ENCODE measurements at places on chromosomes 5 and 9. TPM values are rescaled to one million over a fixed set of nuclear protein-coding genes. Genes with fewer than 3 reads are reported as not detected.

FOXD4L4 gene
- total RNA-seq: not detected

ADGRD2 gene
- total RNA-seq: not detected

LCN9 gene
- not detected for total RNA-seq

TRIM7 gene
- total RNA-seq: 28.0 TPM

HEMGN gene
- not detected for total RNA-seq

IL3 gene
- total RNA-seq: not detected

RASEF gene
- 0.16 TPM for total RNA-seq

KCNV2 gene
- total RNA-seq: not detected

DNA sequence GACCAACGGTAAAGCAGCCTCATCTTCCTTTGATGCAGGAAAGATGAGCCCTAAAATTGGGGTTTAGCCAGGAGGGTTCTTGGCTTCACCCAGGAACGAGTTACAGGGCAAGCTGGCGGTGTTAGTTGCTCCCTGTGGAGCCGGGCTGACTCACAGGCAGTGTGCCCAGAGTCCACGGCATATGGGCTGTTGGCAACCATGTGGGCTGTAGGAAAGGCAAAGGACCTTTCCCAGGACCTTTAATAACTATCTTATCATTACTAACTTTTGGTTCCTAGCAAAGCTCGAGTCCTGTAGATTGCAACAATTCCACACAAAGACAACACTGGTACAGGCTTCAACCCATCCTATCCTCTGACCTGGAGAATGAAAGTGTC lies 29.8 kb upstream of the CLPTM1L start:
- no peak overlapping the region for H3K4me3 ChIP-seq
- H3K27me3 ChIP-seq: peaks cover 49% of the 10 kb centered on the region
- no peaks in the 10 kb centered on the region for H3K36me3 ChIP-seq
- no peak overlapping the region for H3K27ac ChIP-seq

DNA sequence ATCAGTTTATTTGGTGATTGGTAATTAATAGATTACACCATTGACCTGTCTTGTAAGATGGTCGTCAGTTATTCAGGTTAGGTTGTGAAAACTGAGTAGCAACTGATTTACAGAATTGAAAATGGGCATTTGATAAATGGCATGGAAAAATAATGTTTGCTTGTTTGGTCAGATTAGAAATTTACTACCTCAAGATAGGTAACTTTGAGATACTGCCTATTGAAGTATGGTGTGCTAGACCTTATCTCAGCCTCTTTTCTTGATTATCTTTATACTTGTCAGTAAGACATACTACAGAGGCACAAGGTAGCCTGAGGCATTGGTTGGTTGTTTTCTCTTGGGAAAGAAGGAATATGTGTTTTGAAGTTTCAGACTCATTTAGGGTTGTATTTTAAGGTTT lies 174.5 kb downstream of the XRCC4 start:
- no peaks in the 10 kb centered on the region for H3K27me3 ChIP-seq
- no peak overlapping the region for H3K27ac ChIP-seq
- no peaks in the 10 kb centered on the region for H3K4me1 ChIP-seq
- H3K4me3 ChIP-seq: no peak overlapping the region
- no peak for DNase-seq

- H3K4me3 ChIP-seq: no peak overlapping the region
- no peaks in the 10 kb centered on the region for H3K27me3 ChIP-seq
- H3K27ac ChIP-seq: no peak overlapping the region
- no peaks in the 10 kb centered on the region for H3K4me1 ChIP-seq
These were observed 106.8 kb downstream of the MAPKAP1 start for GRCh38 chr9:125600194-125600593.

DNA sequence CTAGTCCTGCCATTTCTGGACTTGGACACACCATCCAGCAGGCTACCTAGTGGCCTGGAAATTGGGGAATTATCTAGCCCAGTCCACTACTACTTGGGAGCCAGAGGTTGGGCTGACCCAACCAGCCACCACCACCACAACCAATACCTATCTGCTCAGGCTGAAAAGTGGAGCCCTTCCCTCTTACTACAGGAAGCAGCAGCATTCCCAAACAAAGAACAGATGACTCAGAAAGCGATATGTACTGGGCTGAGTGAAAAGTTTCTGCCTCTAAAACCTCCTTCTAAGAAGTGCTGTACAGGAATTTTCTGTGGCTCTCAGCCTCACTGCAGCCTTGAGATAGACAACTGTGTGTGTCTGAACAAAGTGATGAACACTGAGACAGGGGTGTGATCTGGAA lies 279.4 kb downstream of the CDH10 start:
- H3K36me3 ChIP-seq: no peaks in the 10 kb centered on the region
- DNase-seq: no peak
- no peak overlapping the region for H3K4me3 ChIP-seq
- no peak overlapping the region for H3K27ac ChIP-seq

DNA sequence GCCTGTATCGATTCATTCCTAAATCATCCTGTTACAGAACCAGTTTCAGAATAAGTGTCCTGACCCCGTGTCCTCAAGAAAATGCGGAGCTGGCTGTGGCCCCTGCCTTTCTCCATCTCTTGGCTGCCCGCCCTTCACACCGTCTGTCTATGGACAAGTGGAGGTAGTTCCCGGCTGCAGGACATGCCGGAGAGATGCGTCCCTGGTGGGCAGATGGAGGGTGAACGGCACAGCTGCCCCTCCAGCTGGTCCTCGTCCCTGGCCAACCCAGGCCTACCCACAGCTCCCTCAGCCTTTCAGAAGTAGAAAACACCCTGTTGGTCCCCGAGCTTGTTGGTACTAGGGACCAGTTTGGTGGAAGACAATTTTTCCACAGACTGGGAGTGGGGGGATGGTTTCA lies 14.8 kb upstream of the EXOC3 start:
- DNase-seq: peak; percentile 44
- H3K36me3 ChIP-seq: peaks cover 52% of the 10 kb centered on the region
- H3K4me1 ChIP-seq: peaks cover 14% of the 10 kb centered on the region
- H3K27ac ChIP-seq: no peak overlapping the region

DNA sequence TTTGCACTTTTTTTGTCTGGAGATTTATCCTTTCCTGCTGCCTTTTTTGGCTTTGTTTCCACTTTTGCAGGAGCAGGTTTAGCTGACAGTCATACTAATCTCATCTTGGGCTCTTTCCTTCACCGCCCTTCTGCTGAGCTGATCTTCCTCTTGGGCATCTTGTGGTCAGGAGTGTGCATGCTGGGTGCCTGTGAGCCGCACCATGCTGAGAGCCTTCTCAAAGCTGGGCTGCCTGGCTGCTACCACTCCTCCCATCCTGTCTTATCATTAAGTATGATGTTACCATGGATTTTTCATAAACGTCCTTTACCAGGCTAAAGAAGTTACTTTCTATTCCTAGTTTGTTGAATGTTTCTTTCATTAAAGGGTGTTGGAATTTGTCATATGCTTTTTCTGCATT lies 49.5 kb upstream of the MCCC2 start:
- H3K36me3 ChIP-seq: peaks cover 70% of the 10 kb centered on the region
- H3K4me3 ChIP-seq: no peak overlapping the region
- H3K27me3 ChIP-seq: no peaks in the 10 kb centered on the region
- no peaks in the 10 kb centered on the region for H3K4me1 ChIP-seq

DNA sequence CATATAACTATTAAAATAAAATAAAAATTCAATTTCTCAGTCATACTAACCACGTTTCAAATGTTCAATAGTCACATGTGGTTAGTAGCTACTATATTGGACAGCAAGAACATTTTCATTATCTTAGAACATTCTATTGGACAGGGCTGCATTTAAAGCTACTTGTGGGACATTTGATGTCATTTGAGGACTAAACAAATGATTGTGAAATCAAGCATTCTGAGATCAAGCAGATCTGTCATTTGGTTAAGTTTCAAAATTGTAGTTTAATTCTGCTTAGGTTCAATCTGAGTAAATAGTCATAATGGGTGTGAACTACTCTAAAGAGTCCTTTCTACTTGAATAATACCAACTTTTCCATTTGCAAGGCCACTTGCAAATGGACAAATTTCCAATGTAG lies 226.9 kb upstream of the C9orf72 start:
- no peak for DNase-seq
- H3K4me1 ChIP-seq: no peaks in the 10 kb centered on the region
- no peak overlapping the region for H3K4me3 ChIP-seq
- H3K36me3 ChIP-seq: no peaks in the 10 kb centered on the region

DNA sequence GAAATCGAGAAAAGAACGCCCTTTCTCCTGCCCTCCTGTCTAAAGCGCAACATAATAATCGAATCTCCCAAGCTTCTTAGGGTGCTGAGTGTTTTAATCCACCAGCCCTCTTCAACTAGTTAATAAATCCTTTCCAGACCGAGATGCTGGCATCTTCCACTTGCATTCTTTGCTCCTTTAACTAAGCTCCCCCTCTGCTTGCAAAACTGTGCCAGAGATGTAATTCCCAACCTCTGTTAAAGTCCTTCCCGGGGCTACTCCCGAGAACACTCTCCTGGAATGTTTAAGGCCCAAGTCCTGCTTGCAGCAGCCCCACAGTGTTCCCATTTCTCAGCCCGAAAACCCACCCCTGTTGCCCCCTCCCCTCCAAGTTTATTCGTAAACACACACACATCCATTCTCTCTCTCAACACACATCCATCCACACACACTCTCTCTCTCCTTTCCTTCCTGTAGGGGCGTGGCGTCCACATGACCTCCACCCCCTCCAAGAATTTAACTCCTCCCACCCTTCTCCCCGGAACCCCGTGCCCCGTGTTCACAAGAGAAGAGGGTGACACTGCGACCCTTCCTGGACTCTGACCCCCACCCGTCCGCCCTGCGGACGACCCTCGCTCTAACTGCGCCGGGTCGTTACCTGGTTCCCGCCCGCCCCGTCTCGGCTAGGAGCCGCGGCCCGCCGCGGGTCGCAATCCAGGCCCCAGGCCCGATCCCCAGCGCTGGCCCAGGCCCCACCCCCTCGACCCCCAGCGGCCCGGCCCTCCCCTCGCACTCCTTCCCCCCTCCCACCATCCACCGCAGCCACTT lies 7.0 kb upstream of the MGAT1 start:
- peaks cover 8% of the 10 kb centered on the region for H3K36me3 ChIP-seq
- no peaks in the 10 kb centered on the region for H3K27me3 ChIP-seq
- peaks cover 19% of the 10 kb centered on the region for H3K4me1 ChIP-seq
- peak overlapping the region; percentile 92 for H3K27ac ChIP-seq

DNA sequence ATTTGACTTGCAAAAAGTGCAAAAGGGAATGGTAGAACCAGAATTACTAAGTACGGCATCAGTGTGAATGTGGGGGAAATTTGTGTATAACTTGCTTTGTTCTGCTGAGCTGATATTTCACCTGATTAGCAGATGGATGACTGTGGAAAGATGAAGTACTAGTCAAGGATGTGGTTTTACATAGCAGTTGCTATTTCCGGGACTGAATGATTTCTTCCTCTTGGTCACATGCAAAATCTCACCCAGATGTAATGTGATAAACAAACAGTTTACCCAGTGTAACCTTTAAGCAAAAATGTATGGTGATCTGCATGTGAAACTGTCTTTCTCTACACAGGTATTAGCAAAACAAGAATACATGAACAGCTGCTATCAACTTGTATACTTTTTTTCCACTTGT lies 46.1 kb downstream of the DCP2 start:
- peaks cover 54% of the 10 kb centered on the region for H3K36me3 ChIP-seq
- no peak overlapping the region for H3K27ac ChIP-seq
- H3K4me3 ChIP-seq: no peak overlapping the region
- DNase-seq: no peak
- peaks cover 35% of the 10 kb centered on the region for H3K4me1 ChIP-seq

DNA sequence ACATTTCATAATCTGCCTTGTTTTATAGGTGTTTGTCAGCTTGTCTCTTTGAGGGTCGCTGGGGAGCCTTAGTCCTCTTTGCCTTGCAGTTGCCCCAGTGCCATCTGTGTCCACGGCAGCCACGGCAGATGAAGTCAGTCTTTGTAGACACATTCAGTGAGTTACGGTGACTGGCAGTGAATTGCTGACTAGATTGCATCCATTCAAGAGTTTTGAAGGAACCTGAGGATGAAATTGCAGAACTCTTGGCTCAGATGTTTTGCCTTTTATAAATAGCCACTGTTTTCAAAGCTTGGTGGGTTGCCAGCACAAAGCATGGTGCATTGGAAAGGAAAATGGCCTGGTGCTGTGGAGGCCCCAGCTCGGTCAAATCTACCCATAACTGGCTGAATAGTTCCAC lies 125.6 kb downstream of the TRIO start:
- peaks cover 68% of the 10 kb centered on the region for H3K4me1 ChIP-seq
- H3K4me3 ChIP-seq: no peak overlapping the region
- peaks cover 20% of the 10 kb centered on the region for H3K36me3 ChIP-seq
- no peak for DNase-seq

GRCh38 chr9:134966697-134967546 lies 49.2 kb upstream of the FCN1 start:
- H3K4me1 ChIP-seq: no peaks in the 10 kb centered on the region
- peaks cover 7% of the 10 kb centered on the region for H3K27me3 ChIP-seq
- H3K4me3 ChIP-seq: no peak overlapping the region
- no peak for DNase-seq
- H3K27ac ChIP-seq: no peak overlapping the region

GRCh38 chr9:19087106-19088000 lies 15.4 kb downstream of the HAUS6 start:
- H3K36me3 ChIP-seq: peaks cover 3% of the 10 kb centered on the region
- H3K4me3 ChIP-seq: no peak overlapping the region
- no peaks in the 10 kb centered on the region for H3K27me3 ChIP-seq
- DNase-seq: no peak
